Central memory CD8-positive, alpha-beta T cell (primary cell): ENCODE measurements at places on chromosomes 11 and 22.

DNA sequence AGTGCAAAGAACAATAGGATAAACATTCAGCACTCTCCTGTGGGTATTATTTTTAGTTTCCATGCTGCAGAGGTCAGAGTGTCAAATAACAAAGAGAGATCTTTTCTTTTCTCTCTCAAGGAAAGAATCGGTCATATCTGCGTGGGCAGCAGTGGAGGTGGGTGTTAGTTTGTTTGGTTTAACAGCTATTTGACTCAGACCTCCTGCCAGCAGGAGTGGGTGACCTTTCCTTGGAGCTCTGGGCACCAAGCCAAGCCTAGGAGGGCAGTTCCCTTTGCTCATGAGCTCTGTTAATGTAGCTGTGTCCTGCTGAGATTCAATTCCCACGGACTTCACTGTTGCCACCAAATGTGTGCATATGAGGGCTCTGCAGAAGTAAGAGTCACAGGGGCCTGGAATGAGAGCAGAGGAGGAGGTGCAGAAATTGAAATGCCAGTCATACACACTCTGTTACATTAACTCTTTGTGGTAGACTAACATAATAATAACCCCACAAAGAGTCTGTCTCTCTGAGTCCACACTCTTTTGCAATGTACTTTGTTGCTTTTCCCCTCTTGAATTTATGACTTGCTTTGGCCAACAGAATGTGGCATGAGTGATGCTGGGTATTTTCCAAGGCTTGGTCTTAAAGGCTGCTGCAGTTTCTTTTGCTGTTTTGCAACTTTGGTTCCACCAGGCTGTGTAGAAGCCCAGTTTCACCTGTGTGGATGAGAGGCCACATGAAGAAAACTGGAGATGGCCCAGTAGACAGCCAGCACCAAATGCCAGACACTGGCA lies 76.0 kb upstream of the GRK3 start:
- no peak for DNase-seq

DNA sequence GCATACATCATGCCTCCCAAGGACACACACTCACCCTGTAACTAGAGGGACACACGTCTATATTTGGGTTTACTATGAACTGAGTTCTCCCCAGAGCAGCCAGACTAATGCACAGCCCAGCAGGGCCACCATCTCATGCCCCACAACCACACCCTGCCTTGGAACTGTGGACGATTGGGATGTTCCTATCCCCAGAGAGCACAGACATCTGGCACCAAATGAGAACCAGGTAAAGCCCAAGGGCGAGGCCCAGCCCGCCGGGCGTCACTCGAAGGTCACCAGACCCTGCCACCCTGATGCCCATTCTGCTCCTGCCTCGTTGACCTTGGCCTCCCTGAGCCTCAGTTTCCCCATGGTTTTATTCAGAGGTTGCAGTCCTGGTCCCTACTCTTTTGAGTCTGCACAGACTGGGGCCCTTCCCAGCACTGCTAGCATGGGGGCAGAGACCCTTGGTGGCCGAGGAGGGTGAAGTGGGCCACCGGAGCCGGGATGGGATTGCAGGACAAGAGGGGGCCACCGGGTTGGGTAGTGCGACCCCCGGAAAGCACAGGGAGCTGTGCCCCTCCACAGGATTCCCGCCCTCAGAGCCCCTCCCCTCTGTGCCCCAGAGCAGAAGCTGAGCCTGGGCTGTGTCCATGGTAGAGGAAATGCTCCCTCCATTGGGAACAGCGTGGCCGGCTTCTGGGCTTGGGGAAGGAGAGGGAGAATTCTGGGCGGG lies 56.8 kb downstream of the IGLL5 start:
- DNase-seq, result peak; percentile 7

GRCh38 chr11:94641167-94641761 lies 74.1 kb downstream of the PIWIL4 start:
- no peak for DNase-seq

DNA sequence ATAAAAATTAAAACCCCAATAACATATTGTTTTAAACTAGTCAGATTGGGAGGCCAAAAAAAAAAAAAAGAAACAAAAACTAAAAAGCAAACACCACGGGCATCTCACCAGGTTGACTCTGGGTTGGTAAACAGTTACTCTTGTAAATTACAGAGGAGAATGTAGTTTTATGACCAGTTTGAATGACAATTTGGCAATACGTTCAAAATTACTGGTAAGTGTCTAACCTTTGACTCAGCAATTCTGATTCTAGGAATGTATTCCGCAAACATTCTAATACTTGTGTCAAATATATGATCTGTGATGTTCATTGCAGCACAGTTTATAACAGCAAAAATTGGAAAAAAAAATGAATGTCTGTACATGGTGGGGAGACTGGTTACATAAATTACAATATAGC lies 1376.0 kb downstream of the TBC1D22A start:
- DNase-seq, result no peak

DNA sequence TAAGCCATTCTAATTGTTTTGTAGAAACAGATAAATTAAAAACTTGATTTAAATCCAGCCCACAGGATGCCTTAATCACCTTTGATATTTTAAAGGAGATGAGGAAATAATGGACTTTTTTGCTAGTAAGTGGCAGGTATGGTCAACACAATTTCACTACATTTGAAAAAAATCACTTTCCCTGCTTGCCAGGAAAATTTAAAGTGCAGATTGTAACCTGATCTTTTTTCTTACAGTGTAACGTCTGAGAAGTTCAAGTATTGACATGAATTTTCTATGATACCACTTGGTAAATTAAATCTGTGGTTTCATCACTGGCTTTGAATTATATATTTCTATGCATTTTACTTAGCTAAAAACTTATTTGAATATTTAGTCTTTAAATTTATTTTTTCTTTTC lies 65.3 kb downstream of the ARHGEF12 start:
- no peak for DNase-seq

GRCh38 chr22:38843201-38843656 lies 599 bp downstream of the NPTXR start:
- DNase-seq, result peak; percentile 38

- DNase-seq, result no peak
These were observed 4.6 kb downstream of the CASTOR1 start for GRCh38 chr22:30284666-30285065.

DNA sequence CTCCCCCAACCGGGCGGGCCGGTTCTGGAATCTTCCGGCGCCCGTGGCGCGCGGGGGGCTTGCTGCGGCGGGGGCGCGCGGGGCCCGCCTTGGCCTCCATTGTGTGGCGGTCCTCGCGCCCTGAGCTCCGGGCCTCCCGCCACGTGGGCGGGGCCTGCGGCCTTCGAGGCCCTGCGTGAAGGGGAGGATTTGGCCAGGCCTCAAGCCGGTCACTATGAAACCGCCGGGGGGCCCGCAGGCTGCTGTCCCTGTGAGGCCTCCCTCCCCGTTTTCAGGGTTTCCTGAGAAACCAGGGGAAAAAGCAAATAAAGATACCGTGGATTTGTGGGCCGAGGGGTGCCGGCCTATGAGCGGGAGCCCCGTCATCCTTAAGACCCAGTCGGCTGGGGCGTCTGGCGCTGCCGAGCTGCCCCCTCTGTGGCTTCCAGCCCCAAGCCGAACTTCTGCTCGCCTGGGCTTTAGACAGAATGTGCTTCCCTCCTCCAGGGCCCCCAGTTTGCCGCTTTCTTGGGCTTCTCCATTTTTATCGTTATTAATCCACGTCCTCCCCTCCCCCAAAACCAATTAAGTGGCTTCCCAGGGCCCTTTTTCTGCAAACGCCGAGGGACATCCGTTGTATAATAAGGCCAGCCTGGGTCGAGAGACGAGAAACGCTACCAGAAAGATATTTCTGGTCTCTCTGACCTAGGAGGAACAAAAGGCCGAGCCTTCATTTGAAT lies 602 bp downstream of the EWSR1 start:
- DNase-seq, result no peak

DNA sequence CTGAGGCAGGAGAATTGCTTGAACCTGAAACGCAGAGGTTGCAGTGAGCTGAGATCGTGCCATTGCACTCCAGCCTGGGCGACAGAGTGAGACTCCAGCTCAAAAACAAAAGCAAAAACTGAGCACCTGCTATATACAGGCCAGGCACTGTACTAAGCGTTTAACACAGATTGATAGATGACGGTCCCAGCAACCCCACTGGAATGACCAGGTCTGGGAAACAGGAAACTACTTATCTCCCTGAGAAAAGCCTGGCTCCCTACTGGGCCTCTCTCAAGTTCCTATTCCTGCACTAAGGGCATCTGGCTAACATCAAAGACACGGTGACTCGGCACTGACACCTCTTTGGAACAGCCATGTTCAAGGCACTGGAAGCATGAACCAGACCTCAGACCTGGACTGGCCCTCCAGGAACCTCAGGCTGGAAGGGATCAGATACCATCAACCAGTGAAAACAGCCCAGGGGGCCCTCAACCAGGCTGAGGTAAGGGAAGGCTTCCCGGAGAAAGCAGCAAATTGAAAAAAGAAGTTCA lies 16.6 kb downstream of the ARAP1 start:
- no peak for DNase-seq

DNA sequence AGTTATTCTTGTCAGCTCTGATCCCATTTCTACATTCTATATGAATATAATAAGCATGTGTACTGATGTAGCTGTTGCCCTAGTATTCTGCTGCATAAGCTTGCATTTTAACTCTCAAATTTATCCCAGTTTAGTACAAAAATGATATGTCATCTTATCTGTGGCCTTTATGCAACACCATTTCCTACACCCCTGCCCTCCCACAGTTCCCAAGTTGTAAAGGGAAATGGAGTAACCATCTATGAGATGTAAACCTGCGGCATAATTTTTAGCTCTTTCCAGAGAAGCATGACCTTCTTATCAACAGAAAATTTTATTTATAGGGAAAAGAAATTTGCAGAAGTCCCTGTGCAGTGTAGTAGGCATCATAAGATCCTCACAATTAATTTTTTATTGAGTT lies 18.9 kb upstream of the CARD18 start:
- no peak for DNase-seq

DNA sequence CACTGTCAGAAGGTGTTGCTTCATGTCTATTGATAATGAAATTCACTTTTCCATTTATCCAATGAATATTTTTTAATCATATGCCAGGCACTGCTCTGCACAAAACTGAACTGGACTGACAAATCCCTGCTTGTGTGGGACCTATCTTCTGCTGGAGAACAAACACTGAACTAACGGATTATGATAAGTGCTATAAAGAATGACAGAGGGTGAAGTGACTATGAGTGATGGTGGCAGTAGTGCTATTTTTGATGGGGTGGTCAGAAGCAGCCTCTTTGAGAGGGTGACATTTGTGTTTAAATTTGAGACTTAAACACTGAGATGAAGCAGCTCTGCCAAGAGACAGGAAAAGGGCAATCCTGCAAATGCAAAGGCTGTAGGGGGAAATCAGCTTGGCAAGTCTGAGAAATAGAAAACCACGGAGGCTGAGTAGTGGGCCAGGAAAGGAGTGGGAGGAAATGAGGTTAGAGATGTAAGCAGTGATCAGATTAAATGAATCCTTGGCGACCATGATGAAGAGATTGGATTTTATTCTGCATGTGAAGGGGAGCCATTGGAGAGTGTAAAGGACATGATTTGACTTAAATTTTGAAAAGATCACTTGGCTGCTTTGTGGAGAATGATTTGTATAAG lies 6.0 kb downstream of the TBCEL start:
- DNase-seq, result no peak

- DNase-seq, result no peak
These were observed 2.4 kb downstream of the RASD2 start for GRCh38 chr22:35542939-35543516.

DNA sequence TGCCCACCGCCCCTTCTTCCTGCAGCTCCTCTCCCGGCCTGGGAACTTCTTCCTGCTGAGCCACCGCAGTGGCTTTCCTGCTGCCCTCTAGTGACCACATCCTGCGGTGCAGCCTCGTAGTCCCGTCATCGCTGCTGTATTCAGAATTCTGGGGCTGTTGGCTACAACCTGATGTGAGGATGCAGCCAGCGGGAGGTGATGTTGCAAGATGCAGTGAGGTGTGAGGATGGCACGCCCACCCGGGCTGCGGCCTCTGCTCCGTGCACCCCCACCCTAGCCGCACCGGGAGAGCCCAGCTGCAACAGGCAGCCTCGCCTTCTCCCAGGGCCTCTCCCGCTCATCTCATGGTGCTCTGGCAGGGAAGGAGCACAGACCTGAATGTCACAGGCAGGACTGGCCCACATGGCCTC lies 10.1 kb downstream of the CHST1 start:
- peak; percentile 42 for DNase-seq

- DNase-seq, result no peak
These were observed 253.7 kb upstream of the POU2AF2 start for GRCh38 chr11:110991661-110992355.

DNA sequence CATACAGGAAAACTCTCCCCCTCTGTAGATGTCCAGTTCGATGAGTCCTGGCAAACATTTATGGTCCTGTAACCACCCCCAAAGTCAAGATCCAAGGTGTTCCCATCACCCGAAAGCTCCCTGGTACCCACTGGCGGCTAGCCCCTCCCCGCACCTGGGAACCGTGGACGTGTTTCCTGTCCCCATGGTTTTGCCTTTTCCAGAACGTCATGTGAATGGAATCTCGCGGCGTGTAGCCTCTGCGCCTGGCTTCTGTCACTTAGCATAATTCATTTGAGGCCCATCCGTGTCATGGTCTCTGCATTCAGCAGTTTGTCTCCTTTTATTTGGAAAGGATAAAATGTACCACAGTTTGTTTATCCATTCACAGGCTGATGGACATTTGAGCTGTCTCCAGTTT lies 106.3 kb downstream of the KCNQ1 start:
- DNase-seq, result no peak

DNA sequence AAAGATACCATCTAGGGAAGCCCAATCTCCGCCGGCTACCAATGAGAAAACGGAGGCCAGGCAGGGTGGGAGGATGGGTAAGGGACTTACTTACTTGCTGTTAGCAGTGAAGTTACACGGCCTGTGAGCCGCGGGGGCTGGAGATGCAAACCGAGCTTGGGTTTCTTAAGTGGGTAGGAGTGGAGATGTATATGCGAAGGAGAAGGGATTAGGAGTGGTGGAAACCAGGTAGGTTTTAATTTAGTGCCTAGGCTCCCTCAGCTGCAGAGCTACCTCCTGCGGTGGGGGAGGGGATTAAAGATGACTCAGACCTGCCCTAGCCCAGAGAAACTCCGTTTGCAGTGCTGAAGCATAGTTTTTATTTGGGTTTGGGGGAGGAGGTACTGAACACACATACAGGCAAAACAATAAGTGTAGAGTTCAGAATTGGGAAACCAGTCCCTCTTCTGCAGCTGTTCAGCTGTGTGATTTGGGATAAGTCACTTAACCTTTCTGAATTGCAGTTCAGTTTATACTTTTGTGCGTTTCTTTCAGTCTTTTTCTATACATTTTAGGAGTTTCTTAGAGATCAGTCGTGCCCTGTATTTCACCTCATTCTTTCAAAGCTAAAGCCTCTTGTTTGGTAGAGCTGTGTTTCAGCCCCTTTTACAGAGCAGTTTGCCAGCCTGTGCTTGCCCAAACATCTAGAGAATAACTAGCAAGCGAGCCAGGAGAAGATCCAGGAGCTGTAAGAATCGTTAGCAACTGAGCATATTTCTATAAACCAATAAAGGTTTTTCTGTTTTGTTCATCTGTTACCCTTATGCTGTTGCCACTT lies 596 bp upstream of the TNRC6B start:
- DNase-seq, result peak; percentile 11

GRCh38 chr11:12629601-12630313 lies 44.5 kb upstream of the TEAD1 start:
- DNase-seq, result no peak

- no peak for DNase-seq
These were observed 109.2 kb downstream of the FAM76B start for GRCh38 chr11:95680169-95680929.

- DNase-seq, result no peak
These were observed 53.7 kb upstream of the HSD17B12 start for GRCh38 chr11:43626798-43627197.

GRCh38 chr22:17865183-17866055 lies 91.2 kb upstream of the BID start:
- DNase-seq, result no peak

- no peak for DNase-seq
These were observed 444.3 kb upstream of the B3GAT1 start for GRCh38 chr11:134856056-134856971.
